ENCODE measurements at places on chromosomes 2 and 18.

DNA sequence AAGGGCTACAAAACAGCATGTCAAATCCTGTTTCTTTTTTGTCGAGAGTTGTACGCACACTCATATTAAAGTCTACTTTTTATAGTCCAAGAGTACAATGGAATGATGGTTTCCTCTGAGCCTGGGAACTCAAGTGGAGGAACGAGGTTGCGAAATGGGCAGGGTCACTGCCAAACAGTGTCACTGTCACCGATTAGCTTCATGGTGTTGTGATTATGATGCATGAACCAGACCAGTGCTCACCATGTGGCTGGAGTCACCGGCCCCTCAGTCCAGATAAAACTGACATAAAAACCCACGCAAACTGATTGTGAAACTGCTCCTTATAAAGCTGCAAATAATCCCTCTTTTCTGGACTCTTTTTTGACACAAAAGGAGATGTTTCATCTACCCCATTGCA lies 122.0 kb downstream of the COPS8 start:
- no peak for DNase-seq

DNA sequence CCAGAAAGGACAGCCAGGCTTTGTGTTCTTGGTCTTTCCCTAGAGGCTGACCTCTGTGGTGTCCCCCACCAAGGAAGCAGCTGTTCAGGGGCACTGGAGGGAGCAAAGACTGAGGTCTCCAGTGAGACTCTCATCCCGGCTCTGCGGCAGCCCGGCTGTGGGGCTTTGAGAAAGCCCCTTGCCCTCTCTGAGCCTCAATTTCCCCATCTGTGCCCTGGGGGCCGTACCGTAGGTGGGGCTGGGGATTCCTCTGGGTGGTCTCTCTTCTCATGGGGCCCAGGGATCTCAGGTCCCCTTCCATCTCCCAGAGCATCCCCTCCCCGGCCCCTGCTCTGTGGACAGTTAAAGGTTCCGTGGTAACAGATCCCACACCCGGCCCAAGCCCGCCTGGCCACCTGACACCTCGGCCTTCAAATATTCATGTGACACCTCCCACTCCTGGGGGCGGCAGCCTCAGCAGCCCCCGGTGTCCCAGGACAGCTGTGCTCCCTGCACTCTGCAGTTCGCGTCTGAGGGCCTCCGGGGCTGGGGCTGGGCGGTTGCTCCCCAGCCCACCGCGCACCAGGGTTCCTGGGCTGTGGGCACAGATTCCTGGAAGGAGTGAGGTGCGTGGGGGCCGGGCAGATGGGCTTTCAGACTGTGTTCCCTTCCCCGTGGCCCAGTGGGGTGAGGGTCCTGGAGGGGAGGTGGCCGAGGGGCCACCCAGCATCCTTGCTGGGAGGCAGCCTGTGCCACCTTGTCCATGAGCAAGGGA lies 15.1 kb upstream of the KLHL30 start:
- no peak for DNase-seq

- no peak for DNase-seq
Measured at GRCh38 chr2:203553784-203554183, 18.7 kb upstream of the RAPH1 start.

DNA sequence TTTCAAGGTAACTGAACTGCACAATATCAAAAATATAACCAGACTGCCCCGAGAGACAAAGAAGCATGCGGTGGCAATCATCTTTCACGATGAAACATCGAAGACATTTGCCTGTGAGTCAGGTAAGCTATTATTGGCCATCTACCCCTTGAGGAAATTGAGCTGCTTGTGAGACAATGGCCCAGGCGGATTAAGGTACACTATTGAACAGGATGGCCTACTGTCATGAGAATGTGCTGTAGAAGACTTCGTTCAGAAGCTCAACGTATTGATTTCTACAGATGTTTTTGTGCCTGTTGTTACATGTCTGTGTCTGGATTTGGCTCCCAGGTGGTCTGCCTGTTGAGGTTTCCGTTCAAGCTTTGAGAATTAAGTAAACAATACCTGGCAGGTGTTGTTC lies 198.7 kb downstream of the DOK6 start:
- no peak for DNase-seq

DNA sequence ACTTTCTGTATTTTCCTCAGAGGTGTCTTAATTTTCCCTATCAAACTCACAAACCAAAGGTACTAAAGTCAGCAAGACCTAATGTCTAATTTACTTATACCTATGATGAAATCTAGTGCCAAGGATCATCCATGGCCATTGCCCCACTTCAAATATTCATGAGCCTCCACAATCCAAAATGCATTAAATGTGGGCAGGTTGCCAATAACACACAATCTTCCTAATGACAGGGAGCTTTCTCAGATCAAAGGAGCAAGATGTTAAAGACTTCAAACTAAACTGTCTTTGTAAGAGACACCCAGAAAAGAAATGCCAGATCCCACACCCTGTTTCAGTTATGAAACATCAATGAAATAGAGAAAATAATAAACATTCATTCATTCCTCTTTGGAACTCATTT lies 143.2 kb downstream of the TMEFF2 start:
- DNase-seq, result no peak

DNA sequence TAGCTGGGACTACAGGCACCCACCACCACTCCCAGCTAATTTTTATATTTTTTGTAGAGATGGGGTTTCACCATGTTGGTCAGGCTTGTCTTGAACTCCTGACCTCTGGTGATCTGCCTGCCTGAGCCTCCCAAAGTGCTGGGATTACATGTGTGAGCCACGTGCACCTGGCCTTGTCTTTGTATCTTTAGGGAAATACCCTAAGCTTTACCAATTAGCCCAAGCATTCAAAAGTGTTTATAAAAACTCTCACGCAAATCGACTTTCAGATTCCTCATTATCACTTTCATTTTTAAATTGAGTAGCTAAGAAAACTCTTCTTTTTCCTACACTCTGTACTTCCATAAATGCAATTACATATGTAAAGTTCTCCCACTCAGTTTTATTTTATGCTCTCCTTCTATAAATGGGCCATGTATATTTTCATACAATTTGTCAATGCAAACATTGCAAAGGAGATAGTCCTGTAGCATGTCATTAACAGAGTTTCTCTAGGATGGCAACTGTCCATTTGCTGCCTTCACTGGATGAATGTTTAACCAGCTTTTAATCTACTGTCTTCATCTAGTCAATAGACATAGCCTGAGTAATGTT lies 326.2 kb upstream of the LRATD1 start:
- no peak for DNase-seq

GRCh38 chr2:183605440-183605839 lies 481.2 kb downstream of the NUP35 start:
- DNase-seq, result no peak

DNA sequence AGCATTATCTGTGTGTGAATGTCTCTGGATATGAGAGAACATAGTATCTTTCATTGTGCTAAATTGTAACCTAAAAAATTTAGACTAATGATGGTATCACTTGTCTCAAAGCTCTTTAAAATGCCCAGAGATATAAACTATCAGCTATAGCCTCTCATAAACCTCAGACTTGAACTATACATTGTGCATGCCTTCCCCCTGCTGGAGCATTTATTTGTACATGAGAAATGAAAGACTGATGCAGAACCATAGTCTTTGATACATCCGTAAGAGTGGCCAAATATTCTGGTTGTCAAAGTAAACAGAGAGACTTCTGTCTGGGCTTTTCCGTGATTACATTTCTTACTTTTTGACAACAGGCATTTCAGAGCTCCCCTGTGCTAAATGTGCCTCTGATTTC lies 71.9 kb upstream of the CCDC68 start:
- no peak for DNase-seq

DNA sequence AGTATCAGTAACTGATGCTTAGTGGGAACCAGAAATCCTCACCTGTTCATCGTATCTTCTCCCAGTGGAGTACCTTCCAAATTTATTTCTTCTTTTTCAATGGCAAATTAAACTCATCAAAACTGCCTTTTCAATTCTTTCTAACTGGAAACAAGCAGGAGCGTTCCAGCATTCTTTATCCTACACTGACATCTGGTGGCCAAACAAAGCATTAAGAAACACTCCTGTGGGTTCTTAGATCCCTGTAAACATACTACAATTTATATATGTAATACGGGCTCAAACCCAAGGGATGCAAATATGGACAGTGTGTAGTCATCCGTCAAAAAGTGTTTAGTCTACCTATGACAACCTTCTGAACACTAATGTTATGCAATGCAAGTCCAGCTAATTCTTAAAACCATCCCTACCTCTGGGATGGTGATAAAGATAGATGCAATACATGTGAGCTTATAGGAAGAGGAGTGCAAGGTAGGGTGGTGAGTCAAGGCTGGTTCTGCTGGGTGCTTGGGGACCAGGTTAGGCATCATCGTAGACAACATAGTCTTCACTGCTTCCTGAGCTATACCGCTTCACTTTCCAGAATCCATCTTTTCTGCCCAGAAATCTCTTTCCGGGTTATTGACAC lies 375.0 kb downstream of the CTNNA2 start:
- DNase-seq, result no peak

DNA sequence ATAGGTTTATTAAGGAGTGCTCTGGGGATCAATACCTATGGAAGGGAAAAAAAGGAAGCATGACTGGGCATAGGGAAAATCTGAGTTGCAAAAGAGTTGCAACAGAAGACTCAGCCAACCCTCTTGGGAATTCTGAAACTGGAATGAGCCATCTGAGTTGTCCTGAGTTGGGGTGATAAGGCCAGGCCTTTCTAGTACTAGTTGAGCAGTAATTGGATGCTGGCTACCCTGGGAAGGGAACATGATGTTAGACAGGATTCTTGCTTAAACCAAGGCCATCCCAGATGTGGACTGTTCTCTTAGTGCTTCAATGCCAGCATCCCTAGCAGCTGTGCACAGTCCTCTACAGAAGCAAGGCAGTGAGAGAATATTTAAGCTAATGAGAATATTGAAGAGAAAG lies 348.8 kb upstream of the GULP1 start:
- no peak for DNase-seq

- no peak for DNase-seq
Measured at GRCh38 chr2:71526975-71527374, 73.6 kb downstream of the DYSF start.

GRCh38 chr2:158556124-158556523 lies 99.4 kb downstream of the PKP4 start:
- DNase-seq, result no peak

GRCh38 chr2:173866874-173867618 lies 98.1 kb downstream of the SP3 start:
- no peak for DNase-seq

GRCh38 chr2:203077451-203077850 lies 62.8 kb downstream of the NBEAL1 start:
- no peak for DNase-seq

- DNase-seq, result no peak
Measured at GRCh38 chr18:35835366-35835765, 137.1 kb upstream of the RMP24 start.

DNA sequence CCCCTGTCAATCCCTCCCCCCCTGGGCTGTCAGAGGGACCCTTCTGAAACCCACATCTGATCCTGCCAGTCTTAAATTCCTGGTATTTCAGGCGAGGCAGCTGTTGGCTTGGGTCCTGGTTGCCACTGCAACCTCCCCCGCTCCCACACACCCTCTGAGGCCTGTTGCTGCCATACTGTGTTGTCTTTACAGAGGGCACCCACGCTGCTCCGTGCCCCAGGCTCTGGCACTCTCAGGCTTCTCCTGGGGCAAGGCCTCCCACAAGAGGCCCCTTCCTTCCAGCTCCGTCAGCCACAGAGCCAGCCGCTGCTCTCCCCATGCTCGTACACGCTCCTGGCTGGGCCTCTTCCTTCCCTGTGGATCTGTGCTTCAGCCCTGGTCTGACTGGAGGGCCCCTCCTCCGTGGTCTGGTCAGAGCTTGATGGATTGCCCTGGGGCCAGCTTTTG lies 8.6 kb downstream of the CABLES1 start:
- no peak for DNase-seq

DNA sequence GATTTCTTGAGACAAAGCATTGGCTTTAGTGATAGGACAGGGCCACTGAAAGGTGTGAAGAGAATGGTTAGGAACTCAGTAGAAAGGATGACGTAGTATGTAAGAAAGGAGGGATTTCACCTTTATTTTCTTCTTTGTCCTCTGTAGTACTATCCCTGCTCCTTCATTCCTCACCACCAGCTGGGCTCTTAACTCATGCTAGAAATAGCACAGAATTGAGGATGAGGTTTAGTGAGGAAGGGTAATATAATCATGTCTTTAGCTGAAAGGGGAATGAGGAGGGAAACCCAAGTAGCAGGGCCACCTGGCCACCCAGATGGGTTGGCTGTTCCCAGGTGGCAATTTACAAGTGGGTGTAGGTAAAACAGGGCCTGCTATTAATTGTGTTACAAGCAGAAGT lies 15.2 kb downstream of the ACVR2A start:
- DNase-seq, result no peak

DNA sequence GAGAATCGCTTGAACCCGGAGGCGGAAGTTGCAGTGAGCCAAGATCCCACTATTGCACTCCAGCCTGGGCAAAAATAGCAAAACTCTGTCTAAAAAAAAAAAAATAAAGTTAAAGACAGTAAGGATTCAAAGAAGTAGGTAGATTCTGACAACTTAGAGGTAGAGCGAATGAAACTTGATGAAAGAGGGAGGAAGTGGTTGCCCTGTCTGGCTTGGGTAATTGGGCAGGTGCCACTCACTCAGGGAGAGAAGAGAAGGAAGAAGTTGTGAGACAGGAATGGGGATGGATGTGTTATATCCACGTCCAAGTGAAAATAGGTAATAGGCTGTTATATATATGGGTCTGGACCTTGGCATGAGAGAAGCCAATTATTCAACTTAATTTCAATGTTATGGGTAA lies 26.3 kb downstream of the NDC80 start:
- no peak for DNase-seq

- DNase-seq, result no peak
Measured at GRCh38 chr2:128782411-128783192, 463.9 kb upstream of the HS6ST1 start.

GRCh38 chr18:12417687-12418086 lies 10.0 kb downstream of the PRELID3A start:
- DNase-seq, result no peak

- DNase-seq, result no peak
Measured at GRCh38 chr18:68965817-68966216, 167.9 kb downstream of the CCDC102B start.

DNA sequence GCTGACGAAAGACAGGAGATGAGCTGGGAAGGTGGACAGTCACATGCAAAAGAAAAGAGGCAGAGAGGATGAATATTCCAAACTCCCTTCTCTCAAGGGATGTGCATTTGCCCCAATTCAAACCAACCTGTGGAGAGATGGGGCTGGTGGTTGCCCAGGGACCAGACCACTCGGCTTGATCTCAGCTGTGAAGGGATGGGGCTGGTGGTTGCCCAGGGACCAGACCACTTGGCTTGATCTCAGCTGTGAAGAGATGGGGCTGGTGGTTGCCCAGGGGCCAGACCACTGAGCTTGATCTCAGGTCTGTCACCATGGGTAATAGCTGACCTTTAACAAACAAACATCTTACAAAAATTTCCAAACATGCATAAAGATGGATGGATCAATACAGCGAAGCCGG lies 42.5 kb upstream of the SALL3 start:
- DNase-seq, result no peak

- no peak for DNase-seq
Measured at GRCh38 chr2:195212586-195212985, 444.4 kb upstream of the SLC39A10 start.

DNA sequence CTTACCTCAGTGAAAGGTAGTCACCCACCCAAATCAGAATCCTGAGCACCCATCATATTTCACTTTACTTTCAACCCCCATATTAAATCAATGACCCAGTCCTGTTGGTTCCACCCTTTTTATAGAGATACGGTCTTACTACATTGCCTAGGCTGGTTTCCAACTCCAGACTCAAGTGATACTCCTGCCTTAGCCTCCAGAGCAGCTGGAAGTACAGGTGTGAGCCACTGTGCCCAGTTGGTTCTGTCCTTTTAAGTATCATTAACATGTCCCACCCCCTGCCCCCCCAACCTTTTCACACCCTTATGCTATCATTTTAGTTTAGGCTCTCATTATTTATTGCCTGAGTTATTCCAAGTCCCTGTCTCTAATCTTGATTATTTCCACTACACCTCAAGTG lies 28.7 kb downstream of the MSH6 start:
- DNase-seq, result no peak

All from T-helper 17 cell (primary cell).